Epithelial cell of umbilical artery (primary cell): ENCODE measurements at places on chromosomes 11 and 22. TPM values are rescaled to one million over a fixed set of nuclear protein-coding genes. Genes with fewer than 3 reads are reported as not detected.

HMGXB4 gene
- 18.5 and 20.7 TPM in 2 replicates for total RNA-seq

KDELR3 gene
- 25.5 and 80.2 TPM in 2 replicates for total RNA-seq

SLC17A6 gene
- total RNA-seq: not detected in 2 replicates

MRGPRE gene
- not detected in 2 replicates for total RNA-seq

RBM4 gene
- 118 and 149 TPM in 2 replicates for total RNA-seq

PLA2G3 gene
- 0.65 and 0.76 TPM in 2 replicates for total RNA-seq

TMPRSS4 gene
- not detected in 2 replicates for total RNA-seq

TIGD3 gene
- total RNA-seq: 0.32 TPM in 1 of 2 replicates, not detected in the other

CHADL gene
- total RNA-seq: 0.76 and 0.97 TPM in 2 replicates

ENTHD1 gene
- not detected in 2 replicates for total RNA-seq

MS4A5 gene
- total RNA-seq: not detected in 2 replicates

CLDN5 gene
- total RNA-seq: 569 and 1,366 TPM in 2 replicates

OR6T1 gene
- total RNA-seq: not detected in 2 replicates

SHANK3 gene
- 11.4 and 11.7 TPM in 2 replicates for total RNA-seq

GNB1L gene
- total RNA-seq: 7.8 and 10.6 TPM in 2 replicates

C1QTNF6 gene
- total RNA-seq: 11.9 and 13.6 TPM in 2 replicates

PLXNB2 gene
- 44.5 and 45.5 TPM in 2 replicates for total RNA-seq

C11orf16 gene
- not detected in 2 replicates for total RNA-seq

MS4A3 gene
- total RNA-seq: not detected in 2 replicates

ACAT1 gene
- total RNA-seq: 75.4 and 117 TPM in 2 replicates

KLHDC7B gene
- under 0.01 and 0.30 TPM in 2 replicates for total RNA-seq

CHST1 gene
- 15.2 and 64.6 TPM in 2 replicates for total RNA-seq

MS4A6E gene
- total RNA-seq: not detected in 2 replicates

FXYD2 gene
- 0.65 and 0.76 TPM in 2 replicates for total RNA-seq
